ENCODE measurements at places on chromosomes 2 and 18.

DNA sequence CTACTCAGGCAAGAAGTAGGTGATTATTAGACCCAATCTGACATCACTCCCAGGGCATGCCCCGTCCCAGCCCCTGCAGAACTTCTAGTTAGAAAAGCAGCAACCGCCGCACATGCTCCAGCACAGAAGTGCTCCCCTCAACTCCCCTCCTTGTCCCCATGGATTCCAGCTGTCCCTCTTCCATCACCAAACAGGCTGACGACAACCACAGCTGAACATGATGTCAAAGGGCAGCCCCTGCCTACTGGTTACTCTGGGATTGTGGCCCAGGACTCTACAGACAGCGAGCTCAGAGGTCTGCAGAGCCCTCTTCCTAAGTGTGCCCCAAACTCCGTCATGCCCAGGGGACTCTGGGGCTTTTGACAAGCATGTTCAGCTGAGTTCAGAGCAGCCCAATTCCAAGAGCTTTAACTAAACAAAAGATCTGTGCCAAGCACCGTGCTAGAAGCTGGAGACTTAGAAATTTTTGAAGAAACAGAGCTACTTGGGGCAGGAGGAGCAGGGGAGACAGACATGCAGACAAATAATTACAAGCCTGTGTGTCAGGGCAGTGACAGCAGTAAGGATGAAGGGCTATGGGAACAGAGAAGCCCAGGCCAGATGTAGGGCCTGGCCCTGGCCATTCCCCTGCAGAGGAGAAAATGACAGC, 148.1 kb downstream of the BCL11A start:
- DNase-seq = peak; percentile 51

DNA sequence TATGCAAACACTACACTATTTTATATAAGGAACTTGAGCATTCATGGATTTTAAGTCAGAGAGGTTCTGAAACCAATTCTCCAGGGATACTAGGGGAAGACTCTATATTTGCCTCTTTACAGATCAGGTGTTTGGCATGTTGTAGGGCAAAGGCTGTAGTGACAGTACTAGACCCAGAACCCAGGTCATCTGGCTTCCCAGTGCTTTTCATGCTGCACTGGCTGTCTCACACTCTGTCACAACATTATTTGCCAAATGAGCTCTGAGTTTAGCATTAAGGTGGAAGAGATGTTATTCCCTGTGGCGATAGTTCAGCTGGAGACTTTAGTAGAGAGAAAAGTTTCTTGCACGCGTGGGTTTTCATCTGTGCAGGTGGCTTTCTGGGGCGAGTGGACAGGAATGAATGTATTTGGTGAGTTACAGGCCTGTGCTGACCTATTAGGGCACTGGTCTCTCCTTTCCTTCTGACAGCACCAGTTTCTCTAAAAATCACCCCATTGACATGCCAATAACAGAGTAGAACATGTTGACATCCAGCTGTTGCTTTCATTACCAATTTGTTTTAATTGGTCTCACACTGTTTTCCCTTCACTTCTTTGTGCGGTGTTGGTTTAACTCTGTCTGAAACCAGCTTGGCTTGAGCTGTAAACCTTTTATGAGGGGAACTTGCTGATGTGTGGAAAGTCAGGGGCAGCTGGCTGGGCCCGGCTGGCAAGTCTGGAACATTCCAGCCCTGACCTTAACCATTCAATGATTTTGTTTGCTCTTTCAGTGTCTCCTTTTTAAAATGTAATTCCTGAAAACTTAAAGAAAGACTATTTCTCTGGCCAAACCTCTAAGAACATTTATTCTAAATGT, 643.0 kb upstream of the FAM98A start:
- DNase-seq = no peak

DNA sequence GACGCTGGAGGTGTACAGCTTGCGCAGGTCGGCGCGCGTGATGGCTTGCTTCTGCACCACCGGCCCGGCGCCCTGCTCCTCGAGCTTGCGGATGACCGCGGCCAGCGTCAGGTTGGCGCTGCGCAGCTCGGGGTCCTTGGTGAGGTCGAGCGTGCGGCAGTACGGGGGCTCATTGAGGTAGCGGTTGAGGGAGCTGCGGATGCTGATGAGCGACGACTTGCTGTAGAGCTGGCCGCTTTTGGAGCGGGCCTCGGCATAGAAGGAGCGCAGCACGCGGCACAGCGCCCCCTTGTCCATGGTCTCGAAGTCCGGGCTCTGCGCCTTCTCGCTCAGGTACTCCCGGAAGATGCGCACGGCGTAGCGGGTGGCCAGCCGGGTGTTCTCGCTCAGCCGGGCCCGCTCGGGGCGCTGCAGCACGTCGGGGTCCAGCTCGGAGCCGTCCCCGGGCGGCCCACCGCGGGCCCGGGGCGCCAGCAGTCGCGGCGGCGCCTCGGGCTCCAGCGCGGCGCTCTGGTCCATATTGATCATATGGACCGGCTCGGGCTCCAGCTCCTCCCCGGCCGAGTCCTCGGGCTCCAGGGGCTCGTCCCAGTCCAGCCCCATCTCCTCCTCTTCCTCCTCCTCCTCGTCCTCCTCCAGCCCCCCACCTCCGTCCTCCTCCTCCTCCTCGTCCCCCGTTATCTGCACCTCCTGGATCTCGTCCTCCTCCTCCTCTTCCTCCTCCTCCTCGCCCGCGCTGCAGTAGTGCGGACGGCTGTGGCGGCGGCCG, 523 bp downstream of the KCTD1 start:
- DNase-seq = peak; percentile 91

GRCh38 chr2:126932529-126932928, 33.8 kb downstream of the TEX51 start:
- no peak for DNase-seq

DNA sequence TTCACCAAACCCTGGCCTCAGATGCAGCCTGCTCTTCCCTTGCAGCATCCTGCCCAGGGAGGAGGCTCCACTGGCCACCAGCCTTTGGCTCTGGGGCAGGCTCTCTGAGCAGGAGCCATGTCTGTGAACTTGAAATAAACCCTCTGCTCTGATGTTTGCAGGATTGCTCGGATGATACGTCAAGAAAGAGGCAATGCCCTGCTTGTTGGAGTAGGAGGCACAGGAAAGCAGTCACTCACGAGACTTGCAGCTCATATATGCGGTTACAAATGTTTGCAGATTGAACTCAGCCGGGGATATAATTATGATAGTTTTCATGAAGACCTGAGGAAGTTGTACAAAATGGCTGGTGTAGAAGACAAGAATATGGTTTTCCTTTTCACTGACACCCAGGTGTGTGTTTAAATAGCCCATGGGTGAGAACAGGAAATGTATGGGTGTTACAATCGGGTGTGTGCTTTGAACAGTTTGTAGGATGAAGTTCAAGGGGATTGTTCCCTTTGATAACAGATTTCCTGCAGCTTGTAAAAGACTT, 177.9 kb downstream of the DNAH6 start:
- DNase-seq = no peak

DNA sequence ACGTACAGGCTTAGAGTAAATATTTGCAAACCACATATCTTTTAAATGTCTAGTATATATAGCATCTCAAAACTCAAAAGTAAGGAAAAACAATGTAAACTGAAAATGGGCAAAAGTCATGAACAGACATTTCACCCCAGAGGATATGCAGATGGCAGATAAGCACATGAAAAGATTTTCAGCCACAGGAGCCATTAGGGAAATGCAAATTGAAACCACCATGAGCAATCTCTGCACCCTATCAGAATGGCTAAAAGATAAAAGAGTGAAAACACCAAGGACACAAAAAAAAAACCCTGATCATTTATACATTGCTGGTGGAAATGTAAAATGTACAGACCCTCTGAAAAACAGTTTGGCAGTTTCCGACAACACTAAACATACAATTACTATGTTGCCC, 292.7 kb downstream of the ZNF516 start:
- no peak for DNase-seq

DNA sequence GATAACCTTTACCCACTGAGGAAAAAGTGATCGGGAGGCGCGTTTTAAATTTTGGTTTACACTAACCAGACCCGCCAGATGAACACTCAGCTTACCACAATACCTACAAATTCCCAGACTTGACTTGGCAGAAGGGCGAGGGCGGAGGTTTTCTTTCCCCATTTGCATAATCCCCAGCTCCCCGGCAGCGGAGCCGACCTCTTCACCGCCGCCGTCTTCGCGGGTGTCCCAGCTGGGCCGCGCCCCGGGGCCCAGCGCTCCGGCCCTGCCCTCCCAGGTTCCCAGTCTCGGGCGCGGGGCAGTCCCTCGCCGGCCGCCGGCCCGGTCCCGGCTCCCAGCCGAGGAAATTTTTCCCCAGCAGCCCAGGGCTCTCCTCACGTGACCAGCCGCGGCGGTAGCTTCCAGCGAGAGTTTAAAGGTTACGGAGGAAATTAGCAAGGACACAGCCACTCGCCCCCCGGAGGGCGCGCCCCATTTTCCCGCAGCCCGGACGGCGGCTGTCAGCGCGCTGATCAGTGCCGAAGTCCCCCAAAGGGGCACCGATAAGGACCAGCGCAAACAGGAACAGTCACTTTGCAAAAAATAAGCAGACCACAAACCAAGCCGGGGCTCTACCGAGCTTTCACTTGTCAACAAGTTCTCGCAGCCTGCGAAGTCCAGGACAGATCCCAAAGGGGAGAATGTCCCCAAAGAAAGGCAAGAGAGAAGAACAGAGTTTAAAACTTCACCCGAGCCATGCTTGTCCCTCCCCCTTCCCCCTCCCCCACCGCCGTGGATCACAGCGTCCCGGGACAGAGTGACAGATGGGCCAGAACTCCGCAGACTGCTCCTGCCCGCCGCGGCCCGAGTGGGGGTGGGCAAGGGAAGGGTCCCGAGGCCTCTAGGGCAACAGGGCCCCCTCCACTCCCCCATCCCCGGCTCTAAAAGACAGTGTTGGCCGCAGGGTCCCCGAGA, 1.3 kb upstream of the PRKCE start:
- peak; percentile 98 for DNase-seq

GRCh38 chr2:197234671-197235191, 75.8 kb downstream of the ANKRD44 start:
- DNase-seq = no peak

GRCh38 chr2:172372436-172372835, 55.0 kb upstream of the ITGA6 start:
- no peak for DNase-seq

DNA sequence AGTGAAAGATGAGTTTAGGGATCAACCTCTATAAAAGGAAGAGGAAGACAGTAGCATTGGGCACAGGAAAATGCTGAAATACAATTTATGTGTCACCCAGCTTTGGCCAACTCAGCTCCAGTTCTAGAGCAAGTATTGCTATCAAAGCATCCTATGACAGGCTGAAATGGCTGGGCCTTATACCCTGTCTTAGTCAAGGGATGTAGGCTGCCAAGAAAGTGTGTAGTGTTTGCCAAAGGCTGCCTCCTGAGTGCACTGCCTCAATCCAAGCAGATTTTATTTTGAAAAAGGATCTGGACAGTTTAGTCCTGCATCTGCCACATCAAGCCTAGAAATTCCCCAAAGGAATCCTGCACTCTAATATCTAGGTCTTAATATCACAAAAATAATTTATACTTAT, 359.9 kb upstream of the ZC3H15 start:
- no peak for DNase-seq

GRCh38 chr18:49139766-49140165, 189.0 kb upstream of the SMAD7 start:
- no peak for DNase-seq

Measured in osteoblast (primary cell).